ENCODE measurements at places on chromosomes 12 and 14.

GRCh38 chr12:49026678-49027480 is 8.3 kb upstream of the PRKAG1 start:
- no peak for DNase-seq

DNA sequence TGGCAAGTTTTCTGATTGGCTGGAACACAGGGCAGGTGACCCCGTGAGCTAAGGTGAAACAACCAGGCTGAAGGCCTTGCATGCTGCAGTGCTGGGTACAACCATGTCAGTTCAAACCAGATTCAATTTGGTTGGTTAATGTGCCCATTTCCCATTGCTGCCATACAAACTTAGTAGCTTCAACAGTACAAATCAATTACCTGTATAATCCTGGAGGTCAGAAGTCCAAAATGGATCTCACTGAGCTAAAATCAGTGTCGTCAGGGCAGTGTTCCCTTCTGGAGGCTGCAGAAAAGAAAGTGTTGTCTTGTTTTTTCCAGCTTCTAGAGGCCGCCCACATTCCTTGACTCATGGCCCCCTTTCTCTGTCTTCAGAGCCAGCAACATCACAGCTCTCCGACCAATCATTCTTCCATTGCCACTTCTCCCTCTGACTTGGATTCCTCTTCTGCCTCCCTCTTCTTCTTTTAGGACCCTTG is 221.7 kb downstream of the ZFP36L1 start:
- no peak for DNase-seq

DNA sequence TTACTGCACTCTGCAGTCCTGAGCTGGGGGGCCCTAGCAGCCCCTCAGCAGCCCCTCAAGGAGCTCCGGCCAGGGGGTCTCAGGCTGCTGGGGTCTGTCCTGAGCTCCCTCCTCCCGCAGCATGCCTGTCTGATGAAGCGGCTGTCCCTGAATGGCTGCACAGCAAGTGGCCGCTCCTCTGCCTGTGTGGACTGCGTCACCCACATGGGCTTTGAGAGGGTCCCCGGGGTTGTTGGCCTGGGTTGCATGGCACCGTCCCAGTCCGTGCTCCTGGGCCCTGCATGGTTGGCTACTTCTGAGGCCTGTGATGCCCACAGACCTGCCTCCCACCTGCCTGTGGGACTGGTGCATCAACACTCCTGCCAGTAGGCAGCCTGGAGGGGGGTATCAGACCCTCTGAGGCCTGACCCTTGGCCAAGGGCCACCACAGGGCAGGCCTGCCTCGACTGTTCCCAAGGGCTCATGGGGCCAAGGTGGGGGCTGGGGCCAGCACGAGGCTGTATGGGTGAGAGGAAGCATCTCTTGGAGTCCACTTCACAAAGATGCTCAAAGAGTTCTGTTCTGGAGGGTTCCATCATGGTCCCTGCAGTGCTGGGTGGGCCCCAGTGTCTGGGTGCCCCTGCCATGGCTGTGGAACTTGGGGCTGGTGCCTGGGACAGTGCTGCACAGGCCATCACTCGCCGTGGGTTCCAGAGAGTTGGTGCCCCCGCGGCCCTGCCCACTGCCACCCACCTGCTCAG is 12.2 kb downstream of the CEP170B start:
- DNase-seq, result no peak

GRCh38 chr12:131628023-131628740 is 82.7 kb upstream of the SFSWAP start:
- DNase-seq, result no peak

GRCh38 chr12:125797421-125798175 is 732.4 kb downstream of the AACS start:
- DNase-seq, result no peak

DNA sequence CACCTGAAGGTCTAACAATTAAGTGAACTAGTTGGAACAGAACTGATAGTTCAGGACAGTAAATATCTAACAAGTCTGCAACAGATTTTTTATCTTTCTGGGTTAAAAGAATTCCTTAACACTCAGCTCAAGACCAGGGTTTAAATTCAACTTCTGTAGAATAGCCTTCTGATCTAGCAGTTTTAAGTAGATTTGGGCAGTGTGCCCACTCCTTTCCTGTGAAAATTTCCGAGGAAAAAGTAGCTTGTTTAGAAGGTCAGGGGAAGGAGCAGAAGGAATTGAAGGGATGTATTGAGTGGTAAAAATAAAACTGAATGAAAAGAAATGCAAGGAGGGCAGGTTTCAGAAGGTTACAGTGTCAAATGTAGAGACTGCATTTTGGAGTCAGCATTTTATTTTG is 45.8 kb downstream of the ATL1 start:
- DNase-seq, result peak; percentile 34

- DNase-seq, result no peak
Measured at GRCh38 chr12:76708296-76708695, 55.6 kb upstream of the ZDHHC17 start.

DNA sequence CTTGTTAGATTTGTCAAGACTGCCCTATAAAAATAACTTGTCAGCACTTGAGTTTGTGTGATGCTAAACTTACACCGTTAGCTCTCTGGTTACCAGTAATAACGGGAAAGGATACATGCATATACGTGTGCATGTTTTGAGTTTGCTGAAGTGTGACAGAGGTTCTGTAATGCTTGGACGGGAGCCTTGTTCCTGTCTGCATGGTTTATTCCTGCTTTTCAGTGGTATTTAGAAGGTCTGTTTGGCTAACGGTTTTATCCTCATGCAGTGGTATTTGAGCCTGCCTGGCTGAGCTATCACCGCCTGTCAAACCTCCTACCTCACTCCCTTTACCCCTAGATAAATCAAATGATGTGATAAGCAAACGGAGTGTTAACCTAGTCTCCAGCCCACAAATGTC is 305.6 kb downstream of the GALC start:
- no peak for DNase-seq

DNA sequence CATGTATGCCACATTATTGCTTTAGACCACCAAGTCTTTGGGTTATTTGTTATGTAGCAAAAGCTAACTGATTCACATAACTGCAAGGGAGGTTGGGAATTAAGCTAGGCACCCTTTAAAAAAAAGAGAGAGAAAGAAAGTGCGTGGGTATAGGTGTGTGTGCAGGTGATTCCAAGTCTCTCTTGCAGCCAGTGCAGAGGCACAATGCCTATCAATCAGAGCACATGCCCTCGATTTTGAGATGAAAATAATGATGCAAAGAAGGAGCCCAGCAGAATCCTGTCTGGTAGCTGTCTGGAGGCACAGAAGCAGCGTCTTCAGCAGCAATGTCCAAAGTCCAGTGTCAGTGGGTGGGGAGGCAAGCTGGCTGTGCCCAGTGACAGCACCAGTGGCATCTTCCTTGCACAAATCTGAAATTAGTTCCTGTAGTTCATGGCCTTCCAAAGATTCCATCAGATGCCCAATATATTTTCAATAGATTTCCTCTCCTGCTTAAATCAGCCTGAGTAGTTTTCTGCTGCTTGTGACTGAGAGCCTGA is 62.4 kb upstream of the TBPL2 start:
- no peak for DNase-seq

DNA sequence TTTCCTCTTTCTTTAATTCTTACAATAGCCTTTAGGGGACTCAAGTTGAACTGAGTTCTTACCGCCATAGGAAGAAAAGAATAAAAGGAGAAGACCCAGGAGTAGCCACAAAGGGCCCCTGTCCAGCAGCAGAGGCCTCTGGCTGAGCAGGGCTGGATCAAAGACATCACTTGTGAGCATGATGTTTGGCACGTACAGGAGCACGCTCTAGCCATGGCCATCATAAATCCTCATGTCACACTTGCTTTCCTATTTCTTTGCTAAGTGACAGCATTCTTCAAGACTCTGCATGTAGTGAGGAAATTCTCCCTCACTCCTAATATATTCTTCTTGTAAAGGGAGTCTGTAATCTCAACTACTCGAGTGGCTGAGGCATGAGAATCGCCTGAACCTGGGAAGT is 15.7 kb downstream of the CLEC4C start:
- no peak for DNase-seq

GRCh38 chr14:56182410-56182809 is 64.2 kb downstream of the PELI2 start:
- DNase-seq, result no peak

DNA sequence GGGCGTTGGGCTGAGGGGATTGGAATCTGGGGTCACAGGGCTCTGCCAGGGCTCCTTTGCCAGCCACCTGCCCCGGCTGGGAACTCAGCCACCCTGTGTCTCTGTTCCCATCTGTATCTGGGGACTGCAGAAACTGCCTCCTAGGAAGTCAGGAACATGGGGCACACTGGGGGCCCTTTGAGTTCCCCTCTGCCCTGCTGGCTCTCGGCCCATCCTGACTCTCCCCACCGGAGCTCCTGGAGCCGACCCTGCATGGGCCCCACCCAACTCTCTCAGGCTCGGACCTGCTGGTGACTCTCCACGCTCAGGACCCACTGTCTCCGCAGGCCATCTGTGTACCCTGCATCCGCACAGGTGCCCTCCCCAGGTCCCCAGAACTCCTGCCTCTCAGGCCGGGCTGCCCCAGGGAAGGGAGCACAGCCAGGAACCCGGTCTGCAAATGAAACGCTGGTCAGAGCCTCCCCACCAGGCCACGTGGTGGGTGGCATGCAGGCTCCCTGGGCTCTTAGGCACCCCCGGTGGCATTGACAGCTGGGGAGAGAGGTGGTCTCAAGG is 82.8 kb downstream of the KIF26A start:
- no peak for DNase-seq

DNA sequence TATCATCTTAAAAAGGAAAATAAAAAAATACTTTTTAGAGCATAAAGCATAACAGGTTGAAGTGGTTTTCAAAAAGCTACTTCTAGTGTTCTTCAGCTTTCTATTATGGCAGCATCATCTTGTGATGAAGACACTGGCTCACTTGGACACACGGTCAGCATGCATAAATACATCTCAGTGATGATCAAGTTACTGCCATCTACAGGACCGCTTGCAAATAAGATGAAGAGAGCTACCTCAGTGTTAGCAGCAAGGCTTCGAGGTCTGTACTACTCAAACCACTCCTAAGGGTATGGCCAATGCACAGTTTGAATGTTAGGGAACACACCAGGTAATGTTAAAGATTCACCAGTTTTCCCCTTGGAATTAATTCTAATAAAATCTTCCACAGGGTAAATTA is 58.8 kb downstream of the GALC start:
- no peak for DNase-seq

GRCh38 chr12:96520767-96521166 is 31.4 kb downstream of the CFAP54 start:
- no peak for DNase-seq

GRCh38 chr12:11814374-11814773 is 164.9 kb downstream of the ETV6 start:
- peak; percentile 44 for DNase-seq

GRCh38 chr12:87116780-87117179 is 860.6 kb upstream of the MGAT4C start:
- DNase-seq, result no peak

- DNase-seq, result no peak
Measured at GRCh38 chr12:89702503-89702902, 6.1 kb downstream of the ATP2B1 start.

All from eye (tissue), 1 donor.